Pulmonary artery endothelial cell (primary cell): ENCODE measurements at places on chromosomes 7 and 10.

GRCh38 chr7:130421684-130422083 is 19.1 kb downstream of the CEP41 start:
- no peak for DNase-seq

- no peak for DNase-seq
Measured at GRCh38 chr7:106623315-106623660, 37.7 kb downstream of the CCDC71L start.

DNA sequence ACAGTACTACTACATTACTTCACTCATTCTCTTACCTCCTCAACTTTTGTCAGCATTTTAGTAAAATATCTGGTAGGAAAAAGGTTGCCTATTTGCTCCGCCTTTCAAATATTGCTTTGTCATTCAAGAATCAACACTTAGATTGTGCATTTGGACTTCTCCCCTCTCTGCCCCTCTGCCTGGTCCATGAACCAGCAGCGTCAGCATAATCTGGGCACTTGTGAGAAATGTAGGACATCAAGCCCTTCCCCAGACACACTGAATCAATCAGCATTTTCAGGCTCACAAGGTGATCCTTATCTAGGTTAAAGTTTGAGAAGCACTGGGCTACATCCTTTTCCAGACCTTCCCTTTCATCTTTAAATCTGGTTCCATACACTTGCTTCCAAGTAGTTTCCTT is 16.3 kb downstream of the SLC13A1 start:
- no peak for DNase-seq

- DNase-seq: no peak
Measured at GRCh38 chr10:14118953-14119352, 211.8 kb downstream of the FRMD4A start.
